Activated naive CD4-positive, alpha-beta T cell (primary cell): ENCODE measurements at places on chromosomes 3 and 15.

DNA sequence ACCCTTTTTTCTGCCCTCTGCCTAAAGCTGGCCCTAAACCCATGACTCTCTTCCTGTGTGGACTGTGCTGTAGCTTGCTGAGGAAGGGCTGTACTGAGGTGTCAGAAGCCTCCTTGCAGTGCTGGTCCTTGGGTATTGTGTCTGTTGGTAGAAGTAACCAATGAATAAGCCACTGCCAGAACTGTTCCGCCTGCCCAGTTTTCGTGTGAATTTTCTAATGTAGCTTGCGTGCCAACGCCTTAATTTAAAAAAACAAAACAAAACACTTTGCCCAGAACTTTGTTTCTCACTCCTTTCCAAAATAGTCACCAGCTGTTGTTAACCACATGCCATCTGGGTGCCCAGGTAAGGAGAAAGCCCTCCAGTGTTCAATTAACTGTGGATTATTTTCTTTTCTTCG, 101.9 kb downstream of the KLHL25 start:
- no peak for DNase-seq

DNA sequence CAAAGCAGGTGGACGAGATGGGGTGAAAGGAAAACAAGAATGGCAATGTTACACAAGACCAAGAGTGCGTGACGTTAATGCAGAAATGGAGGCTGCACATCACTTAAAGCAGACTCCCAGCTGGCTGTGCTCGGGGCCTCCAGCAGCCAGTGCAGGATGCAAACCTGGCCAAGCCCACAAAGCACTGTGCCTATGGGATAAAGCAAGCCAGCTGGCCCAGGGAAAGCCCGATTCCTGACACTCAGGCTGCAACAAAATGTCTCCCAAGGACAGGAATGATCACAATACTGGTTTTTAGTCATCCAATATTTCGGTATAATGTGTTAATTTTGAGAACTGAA, 86.2 kb downstream of the SEC22A start:
- no peak for DNase-seq

DNA sequence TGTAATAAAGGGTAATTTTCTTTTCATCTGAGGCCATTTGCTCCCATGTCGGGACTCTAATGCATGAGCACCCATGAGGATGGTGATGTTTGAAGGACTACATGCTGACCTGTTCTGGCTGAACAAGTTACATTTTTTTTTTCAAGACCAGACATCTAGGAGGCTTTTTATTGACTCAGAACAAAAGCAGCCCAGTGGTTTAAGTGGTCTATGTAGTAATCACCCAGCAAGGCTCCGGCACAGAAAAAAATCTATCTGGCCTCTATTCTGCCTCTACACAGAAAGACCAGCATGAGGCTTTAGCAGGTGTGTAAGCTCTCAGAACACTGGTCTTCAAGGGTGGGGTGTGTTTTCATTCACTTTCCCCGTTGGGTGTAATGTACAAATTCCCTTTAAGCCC, 95.1 kb upstream of the ZBED2 start:
- DNase-seq, result no peak

- DNase-seq, result no peak
Measured at GRCh38 chr15:73931441-73931840, 5.2 kb downstream of the LOXL1 start.

DNA sequence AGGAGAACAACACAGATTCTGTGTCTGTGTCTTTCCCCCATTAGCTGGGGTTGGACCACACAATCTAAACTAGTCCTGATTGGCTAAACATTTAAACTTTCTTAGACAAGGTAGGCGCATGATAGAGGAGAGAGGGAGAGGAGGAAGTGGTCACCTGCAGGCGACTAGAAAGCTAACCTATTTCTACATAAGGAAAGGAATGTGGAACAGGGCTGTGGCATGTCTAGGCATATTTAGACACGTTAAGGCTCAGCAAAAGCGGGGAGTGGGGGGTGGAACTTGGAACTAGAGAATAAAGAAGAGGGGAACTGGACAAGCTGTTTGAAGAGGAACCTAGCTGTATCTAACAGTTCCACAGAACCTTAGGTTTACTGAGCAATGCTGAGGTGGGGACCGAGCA, 12.8 kb downstream of the LRRC28 start:
- DNase-seq, result no peak

DNA sequence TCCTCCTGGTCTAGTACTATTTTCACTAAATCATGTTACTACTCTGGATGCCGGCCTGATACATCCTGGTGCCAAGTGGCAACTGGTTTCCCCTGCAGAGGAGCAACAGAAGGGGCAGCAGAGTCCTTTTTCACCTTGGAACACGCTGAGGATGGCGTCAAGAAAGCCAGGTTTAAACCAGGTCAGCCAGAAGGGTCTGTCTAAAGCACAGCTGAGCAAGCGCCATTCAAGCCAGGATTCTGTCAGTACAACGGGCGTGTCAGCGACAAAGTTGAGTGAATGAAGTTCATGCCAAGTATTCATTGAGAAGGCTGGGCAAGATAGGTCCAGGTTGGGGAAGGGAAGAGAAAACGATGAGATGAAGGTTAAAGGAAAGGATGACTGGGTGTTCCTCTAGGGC, 88.2 kb downstream of the FBN1 start:
- no peak for DNase-seq

GRCh38 chr3:52517796-52518722, 15.6 kb downstream of the NT5DC2 start:
- no peak for DNase-seq

DNA sequence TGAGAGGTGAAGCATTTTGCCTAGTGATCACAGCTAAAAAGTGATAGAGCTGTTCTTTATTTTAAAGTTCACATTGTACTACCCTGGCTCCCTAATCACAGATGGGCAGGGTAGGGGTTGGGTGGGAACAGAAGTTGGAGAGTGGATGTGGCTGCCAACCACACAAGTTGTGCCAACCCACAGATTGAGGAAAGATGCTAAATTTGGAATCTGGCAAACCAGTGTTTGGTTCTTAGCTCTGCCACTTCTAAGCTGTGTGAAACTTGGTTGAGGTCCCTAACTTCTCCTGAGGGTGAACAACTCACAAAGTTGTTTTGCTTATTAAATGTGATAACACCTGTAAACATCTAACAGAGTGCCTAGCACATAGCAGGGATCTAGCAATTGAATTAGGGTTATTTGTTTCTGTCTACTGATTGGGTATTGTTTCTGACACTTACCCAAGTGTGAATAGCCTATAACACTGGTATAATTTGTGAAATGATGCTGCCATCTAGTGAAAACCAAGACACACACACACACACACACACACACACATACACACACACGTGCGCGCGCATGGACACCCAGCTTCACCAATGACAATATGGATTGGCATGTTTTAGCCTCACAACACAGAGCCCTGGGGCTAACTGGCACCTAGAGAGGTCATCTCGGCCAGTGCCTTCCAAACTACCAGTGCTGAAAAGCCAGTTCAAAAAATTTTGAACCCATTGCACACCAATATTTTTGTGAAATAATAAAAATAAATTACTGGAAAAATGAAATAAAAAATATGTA, 25.3 kb downstream of the ADGRG7 start:
- DNase-seq, result no peak

DNA sequence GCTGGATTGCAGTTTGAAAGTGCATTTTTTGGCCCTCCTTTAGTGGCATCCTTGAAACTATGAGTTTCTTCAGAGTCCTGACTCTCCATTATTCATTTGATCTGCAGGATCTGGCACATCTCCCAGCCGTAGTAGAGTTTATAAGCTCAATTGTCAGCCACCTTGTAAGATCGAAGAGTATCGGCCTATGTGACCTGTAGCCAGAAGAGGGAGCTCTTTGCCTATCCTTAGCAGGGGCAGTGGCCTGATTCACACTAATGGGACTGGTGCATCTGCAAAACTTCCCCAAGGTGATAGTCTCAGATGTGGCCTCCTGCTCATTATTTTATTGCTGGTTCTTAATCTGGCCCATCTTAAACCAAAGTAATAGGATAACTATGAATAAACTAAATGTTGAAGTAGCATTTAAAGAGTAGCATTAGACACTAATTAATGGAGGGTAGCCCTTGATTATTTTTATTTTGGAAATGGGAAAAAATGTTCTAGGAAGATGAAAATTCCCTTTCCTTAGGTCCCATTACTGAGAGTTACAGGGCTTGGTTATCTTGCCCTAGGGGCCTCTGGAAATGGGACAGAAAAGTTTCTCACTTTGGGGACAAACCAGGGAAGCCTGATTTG, 21.2 kb downstream of the GCSAM start:
- peak; percentile 26 for DNase-seq

- DNase-seq, result no peak
Measured at GRCh38 chr15:51285399-51285798, 53.0 kb downstream of the CYP19A1 start.

DNA sequence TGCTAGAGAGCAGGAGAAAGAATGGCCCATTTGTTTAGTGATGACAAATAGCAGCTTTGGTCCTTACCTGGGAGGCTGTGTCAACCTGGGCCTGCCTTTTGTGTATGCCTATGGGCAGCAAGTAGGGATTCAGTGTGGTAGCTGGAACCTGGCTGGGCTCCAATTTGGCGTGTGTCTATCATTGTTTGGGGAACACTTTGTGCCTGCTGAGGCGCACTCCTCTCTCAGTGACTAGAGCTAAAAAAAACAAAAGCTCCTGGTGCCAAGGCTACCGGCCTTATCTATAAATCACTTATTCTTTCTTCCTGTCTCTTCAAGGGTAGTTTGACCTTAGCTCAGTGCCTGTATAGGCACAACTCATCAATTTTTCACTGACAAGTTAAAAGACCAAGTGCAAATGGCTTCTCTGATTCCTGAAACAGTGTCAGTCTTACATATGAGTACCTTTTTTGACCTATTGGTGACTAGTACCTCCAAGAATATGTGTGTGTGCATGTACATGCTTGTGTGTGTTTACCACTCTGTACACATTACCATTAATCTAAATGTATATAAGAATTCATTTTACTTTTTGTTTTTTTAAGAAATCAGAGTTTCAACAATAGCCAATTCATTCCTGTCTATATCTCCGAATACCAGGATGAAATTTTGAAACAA, 54.6 kb downstream of the GMNC start:
- DNase-seq, result no peak

- DNase-seq, result no peak
Measured at GRCh38 chr15:69422336-69422895, 8.3 kb downstream of the KIF23 start.

DNA sequence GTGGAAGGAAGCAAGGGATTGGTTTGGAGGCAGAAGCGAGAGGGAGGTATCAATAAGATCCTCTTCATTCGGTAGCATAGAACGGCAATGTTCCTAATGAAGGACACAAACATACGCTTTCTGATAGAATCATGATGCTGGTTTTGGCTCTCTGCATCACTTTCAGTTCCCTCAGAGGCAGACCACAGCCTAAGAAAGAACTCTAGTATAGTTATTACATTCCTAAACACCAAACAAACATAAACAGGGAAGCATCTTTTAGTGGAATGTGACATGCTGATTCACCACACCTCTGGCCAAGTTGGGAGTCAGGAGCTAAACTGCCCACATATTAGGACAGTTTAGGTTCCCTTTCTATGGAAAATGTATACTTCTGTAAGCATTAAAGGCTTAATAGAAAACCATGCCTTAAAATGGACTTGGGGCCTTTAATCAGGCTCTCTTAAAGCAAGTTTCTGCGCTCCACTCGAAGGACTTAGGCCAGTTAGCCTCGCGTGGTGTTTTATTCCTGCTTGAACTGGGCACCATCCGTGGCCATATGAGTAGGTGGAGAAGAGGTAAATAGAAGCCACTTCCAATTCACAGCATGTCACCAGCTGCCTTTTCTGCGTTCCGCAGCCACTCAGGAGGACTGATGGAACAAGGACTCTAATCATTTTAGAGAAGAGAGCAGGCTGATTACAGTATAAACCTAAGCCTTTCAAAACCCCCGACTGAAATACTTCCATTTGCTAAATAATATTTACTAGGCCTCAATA, 53.7 kb downstream of the CD47 start:
- DNase-seq, result no peak

DNA sequence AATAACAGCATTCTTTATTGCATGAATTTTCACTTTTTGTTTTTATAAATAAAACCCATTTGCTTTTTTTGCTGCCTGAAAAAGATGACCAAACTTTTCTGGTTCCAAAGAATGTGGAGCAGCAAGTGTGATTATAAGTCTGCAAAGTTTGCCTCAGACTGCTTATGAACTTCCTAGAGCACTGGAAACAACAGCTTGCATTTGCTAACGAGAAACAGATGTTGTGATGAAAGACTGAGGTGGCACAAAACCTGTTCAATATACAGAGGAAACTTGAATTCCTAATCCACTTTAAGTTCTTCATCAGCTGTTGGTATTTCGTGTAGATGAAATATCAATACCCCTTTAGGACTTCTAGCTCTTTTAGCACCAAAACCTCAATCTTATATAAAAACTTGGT, 9.3 kb downstream of the ZPLD1 start:
- no peak for DNase-seq

GRCh38 chr15:77496715-77497109, 76.0 kb downstream of the HMG20A start:
- peak; percentile 55 for DNase-seq

GRCh38 chr3:13484851-13485590, 4.9 kb downstream of the HDAC11 start:
- DNase-seq, result no peak

GRCh38 chr15:89002281-89002761, 85.9 kb upstream of the ABHD2 start:
- no peak for DNase-seq

DNA sequence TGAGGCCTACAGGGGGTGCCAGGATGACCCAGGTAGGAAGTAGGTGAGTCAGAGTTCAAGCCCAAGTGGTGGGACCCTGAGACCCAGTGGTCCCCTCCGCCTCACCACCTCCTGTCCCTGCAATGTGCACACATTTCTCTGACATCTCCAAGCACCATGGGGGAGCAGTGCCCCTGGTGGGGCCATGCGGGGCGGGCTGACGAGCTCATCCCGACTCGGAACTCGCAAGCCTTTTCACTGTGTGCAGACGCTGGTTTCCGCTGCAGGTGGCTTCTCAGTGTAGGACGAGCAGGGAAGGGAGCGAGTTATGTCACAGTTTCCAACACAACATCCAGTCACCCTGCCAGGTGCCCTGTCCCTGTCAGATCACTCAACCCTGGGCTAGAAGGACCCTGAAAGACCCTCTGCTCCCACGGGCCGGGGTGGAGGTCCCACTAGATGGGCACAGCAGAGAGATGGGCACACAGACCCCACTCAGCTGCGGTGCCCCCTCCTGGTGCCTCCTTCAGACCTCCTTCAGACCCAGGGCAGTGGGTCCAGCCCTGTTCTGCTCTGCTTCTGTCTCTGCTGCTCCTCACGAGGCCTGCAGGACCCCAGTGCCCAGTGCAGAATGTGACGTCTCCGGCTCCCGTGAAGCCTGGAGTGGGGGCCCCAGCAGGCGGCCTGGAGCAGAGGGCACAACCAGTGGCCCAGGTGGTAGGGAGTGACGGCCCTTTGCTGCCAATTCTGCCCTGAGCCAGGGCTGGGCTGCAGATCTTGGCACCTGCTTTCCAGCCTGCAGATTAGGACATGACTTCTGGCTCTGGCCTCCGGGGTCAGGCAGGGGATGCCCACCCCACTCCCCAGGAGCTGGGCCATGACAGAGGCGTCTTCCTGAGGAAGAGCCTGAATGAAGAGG, 102.0 kb upstream of the RPL32 start:
- no peak for DNase-seq
